Umbilical cord (tissue), 2 donors: ENCODE measurements at places on chromosomes 7 and 10. TPM values are rescaled to one million over a fixed set of nuclear protein-coding genes. Genes with fewer than 3 reads are reported as not detected.
A peak's percentile ranks its signal among the peaks of the same experiment; 100 is the strongest.

DNA sequence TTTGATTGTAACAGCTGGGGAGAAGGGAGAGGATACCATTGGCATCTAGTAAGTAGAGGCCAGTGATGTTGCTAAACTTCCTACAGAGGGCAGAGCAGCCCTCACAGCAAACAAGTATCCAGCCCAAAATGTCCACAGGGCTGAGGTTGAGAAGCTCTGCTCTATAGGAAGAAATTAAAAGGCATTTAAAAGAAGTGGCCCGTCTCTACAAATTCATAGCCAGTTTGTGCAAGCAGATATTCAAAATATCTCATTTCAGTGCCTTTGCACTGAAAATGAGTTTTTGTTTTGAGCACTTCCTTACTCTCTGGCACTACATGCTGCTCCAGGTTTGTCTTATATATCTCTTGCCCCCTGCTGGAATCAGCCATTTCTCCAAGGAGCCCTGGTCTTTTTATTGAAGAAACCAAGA lies 330.0 kb downstream of the BBS9 start:
- peak; percentile 39 for DNase-seq

- DNase-seq = no peak
Measured at GRCh38 chr10:29005988-29006387, 282.9 kb upstream of the LYZL1 start.

- peak; percentile 20 for DNase-seq
Measured at GRCh38 chr7:38748056-38748610, 117.0 kb upstream of the AMPH start.

- no peak for DNase-seq
Measured at GRCh38 chr10:4801405-4801804, 24.6 kb upstream of the AKR1E2 start.

- DNase-seq = no peak
Measured at GRCh38 chr10:113433711-113434110, 119.1 kb upstream of the HABP2 start.

- peak; percentile 22 for DNase-seq
Measured at GRCh38 chr7:150323682-150324372, 482 bp upstream of the ACTR3C start.

GRCh38 chr10:9926003-9926402 lies 1091.7 kb upstream of the CELF2 start:
- DNase-seq = no peak

DNA sequence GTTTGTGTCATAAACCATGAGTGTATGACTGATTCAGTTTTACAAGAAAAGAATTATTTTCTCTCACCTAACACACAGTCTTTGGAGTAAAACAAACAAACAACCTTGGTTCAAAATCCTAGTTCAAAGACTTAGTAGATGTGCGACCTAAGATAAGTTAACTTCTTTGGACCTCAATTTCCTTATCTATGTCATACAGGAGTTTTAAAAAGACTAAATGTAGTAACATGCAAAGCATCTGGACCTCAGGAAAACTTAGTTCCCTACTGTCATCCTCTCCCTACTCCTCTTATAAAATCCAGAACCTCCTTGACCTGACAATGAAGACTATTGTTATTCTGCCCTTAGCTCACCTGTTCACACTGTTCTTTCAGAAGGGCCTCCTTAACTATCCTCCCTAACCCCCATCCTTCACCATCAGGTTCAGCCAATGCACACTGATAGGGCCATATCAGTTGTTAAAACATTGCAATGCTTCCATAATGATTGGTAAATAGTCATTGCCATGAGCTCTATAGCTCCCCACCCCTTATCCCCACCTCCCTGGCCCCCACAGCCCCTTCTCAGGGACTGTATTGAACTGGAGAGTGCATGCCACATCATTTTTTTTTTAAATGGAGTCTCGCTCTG lies 28.8 kb upstream of the CCNJ start:
- DNase-seq = no peak

GRCh38 chr10:18501198-18501597 lies 150.2 kb downstream of the NSUN6 start:
- DNase-seq = peak; percentile 22

Gene EN2
- 2.6 TPM for total RNA-seq

Gene FAM20C
- total RNA-seq = 23.4 TPM
